Mesothelial cell of epicardium (in vitro differentiated cells): ENCODE measurements at places on chromosomes 5 and 9.

- no peak for DNase-seq
These were observed 121.4 kb upstream of the TMEM161B start for GRCh38 chr5:88390096-88390441.

- no peak for DNase-seq
These were observed 10.9 kb upstream of the RNF145 start for GRCh38 chr5:159220206-159220605.

- DNase-seq: no peak
These were observed 16.8 kb upstream of the PHYKPL start for GRCh38 chr5:178249191-178249989.

GRCh38 chr9:76893395-76893932, 12.4 kb downstream of the PRUNE2 start:
- no peak for DNase-seq

DNA sequence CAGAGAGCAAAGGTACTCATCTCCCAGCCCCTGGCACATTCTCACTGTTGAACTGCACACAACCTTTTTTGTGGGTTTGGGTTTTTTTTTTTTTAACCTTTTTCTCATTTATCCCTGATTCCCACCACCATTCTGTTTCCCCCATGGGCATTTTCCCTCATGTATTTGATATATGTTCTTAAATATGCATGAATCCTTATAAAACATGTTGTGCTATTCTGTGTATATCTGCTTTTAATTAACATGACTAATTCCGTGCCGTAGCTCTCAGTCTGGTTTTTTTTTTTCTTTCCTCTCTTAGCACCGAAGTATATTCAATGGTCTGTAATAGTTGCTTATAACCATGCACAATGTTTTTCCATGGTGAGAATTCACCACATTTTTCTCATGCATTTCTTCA, 204.5 kb downstream of the RGS3 start:
- DNase-seq: no peak

DNA sequence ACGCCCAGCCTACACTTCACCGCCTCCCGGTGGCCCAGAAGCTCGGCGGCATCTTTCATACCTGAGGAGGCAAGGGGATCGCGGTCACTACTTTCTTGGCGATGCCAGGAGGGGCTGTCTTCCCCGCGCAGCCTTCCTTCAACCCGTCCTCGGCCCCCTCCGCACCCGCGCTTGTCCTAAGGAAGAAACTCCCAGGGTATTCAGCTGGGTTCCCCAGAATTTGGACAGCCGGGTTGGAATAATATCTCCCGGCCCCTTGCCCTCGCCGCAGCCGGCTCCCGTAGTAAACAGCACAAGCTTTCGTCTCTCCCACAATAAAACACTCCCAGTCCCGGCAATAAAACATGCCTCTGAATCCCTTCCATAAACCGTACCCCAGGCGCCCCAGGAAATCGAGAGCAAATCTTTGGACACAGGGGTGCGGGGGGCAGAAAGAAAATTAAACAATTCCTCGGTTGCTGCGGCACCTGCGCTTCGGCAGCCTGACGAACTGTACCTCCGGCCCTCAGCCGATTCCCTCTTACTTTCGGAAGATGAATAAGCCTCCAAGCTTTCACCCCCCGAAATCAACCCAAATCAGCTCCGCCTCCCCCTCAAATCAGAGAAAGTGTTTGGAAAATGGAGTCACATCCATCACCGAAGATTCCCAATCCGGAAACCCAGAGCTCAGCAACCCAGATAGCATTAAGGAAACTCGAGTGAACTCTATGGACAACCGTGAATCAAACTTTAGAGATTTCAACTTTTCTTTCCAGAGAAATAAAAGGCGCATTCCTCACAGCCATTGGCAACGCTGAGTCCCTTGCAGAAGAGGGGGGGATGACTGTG, 1.1 kb downstream of the OTP start:
- DNase-seq: no peak

GRCh38 chr5:76408104-76408654, 5.1 kb downstream of the IQGAP2 start:
- no peak for DNase-seq

DNA sequence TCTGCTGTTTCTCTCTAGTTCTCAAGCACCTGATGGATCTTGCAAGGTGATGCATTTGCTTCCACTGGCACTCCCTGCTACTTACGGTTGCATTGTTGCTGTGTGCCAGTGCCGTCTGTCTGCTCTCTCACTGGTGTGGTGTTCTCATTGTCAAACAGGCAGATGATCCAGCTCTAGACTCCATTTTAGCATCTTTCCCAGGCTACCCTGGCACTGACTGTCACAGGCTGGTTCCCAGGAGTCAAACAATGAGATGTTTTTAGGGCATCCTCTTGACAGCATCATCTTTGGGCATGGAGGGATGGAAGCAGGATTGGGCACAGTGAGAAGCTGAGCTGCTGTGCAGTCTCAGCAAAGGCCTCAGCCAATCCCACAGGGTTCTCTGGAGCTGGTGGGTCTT, 12.9 kb downstream of the MTRR start:
- DNase-seq: no peak

DNA sequence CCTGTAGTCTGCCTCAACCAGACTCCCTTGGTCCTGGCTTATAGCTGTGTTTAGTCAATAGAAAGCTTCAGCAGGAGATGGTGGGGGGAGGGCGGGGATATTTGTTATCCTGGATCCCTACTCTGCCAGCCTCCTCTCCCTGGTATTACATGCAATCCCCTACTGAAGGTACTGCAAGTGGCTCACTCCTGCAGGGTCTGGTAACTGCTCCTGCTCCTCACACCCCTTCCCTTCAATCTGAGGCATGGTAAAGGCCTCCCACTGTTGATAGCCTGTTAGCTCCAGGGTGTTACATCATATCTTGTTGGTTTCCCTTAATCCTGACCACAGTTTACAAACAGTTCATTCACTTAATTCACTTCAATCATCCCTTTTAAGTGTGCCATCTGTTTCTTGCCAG, 137.5 kb downstream of the AP3B1 start:
- DNase-seq: no peak

DNA sequence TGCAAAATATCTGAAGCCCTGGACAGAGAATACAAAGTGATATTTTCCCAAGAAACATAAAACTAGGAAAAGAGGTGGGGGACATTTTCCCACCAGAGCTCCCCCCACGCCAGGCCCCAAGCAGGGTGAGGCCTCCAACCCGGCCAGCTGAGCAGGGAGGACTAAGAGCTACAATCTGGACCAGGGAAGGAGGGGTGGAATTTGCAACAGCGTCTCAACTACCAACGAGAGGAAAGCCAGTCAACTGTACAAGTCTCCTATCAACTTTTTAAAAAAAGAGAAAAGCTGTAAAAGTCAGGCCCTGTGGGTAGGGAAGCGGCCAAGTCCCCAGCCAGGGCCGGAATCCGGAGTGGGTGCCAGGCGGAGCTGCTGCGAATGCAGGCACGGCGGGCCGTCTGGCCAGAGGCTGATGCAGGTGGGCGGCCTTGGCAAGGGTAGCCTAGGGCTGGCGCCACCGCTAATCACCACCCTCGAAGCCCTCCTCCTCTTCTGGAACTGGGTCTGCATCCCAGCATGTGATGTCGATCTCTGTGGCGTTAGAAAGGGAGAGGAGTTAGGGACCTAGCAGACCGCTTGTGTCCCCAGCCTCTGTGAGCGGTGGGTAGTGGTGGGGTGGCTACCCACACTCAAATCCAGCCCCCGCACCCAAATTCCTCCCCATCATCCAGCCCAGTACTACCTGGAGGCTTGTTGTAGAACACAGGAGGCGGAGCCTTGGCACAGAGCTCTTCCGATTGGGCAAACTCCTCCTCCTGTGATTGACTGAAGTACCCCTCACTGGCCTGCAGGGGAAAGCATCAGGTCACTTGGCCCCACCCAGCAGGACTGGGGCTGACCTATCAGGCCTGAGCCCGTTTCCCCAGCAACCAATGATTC, 10.6 kb downstream of the PRR7 start:
- DNase-seq: peak; percentile 68

DNA sequence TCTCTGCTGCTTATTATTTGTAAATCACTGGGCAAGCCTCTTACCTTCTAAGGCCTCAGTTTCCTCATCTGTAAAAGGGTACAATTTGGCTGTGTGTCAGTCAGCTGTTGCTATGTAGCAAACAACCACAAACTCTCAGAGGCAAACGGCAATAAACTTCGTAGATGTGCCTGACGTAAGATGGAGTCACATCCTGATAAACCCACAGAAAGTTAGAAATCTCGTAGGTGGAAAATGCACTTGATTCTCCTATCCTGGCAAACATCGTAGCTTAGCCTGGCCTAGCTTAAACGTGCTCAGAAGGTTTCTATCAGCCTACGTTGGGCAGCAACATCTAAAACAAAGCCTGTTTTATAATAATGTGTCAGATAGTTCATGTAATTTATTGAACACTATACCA, 35.0 kb upstream of the UNC5A start:
- DNase-seq: no peak

DNA sequence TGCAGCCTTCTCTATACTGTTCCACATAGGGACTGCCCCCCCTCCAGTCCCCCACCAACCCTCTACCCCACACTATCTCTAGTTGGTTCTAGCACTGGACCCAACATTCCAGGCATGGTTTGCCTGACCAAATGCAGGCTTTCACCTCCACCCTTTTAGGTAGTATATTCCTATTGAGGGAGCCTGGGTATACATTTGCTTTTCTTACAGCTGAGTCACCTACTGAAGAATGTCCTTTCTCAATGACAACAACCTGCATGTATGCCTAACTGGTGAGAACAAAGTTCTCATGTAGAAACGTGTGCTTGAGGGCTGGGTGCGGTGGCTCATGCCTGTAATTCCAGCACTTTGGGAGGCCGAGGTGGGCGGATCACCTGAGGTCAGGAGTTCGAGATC, 8.2 kb downstream of the TNIP1 start:
- DNase-seq: no peak

DNA sequence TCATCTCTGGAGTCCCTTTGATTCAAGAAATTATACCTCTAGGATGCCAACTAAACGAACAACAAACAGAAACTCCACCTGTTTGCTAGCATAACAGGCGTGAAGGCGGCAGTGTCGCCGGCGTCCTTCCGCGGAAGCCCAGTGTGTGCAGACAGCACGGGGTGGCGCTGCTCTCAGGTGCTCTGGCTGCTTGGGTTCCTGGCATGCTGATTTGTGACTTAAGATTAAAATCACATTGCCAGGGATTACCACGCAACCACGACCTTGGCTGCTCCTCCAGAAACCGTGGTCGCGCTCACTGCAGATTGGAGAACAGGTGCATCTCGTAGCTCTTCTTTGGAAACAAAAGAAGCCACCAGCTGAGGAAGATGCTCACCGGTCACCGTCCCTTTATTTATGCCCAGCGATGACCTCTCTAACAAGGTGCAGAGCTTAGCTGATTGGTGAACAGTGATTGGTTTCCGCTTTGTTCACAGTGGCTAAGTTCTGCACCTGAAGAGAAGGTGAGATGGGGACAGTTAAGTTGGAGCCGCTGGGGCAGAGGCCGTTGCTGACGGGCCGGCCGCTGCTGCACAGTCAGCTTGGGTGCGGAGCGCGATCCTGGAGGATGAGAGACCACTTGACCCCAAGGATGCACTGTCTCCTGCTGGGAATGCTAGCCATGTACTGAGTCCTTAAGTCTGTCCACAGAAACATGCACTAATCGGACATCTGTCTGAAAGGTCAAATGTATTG, 232.3 kb downstream of the FANCC start:
- peak; percentile 1 for DNase-seq

DNA sequence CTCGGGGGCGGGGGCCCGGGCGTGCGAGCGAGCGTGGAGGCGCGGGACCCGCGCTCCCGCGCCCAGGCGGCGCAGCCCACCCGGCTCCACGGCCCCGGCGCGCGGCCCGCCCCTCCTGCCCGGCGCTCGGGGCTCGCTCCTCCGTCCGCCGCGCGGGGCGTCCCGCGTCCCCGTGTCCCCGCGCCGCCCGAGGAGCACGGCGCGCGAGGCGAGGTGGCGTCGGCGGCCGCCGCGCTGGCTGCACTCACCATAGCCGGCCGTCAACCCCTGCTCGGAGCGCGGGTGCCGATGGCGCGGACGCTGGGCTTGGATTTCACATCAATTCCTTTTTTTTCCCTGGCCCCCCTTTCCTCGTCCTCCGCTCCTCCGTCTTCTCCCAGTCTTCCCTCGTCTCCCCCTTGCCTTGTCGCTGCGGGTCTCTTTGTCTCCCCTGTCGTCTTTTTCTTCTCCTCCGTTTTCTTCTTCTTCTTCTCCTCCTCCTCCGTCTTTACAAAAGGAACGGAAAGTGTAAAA, 494 bp downstream of the PTCH1 start:
- no peak for DNase-seq

DNA sequence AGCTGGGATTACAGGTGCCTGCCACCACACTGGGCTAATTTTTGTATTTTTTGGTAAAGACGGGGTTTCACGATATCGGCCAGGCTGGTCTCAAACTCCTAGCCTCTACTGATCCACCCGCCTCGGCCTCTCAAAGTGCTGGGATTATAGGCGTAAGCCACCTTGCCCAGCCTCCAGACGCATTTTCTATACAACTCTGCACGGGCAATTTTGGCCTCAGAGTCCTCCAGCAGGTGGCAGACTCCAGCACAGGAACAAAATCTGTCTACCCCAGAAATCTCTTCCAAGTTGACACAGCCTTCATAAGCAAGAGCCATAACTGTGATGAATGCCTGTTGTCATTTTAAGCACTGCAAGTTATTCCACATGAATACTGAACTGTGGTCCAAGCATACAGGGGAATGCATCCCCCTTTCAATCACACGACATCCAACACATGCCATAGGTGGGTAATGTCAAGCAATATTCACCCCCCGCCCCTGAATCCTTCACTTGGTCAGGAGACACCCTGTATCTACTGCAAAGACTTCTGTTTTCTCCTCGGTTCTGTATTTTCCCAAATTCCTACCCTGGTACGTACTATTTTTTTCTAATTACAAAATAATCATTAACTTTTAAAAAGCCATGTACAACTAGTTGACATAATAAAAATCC, 50.8 kb downstream of the ALDH7A1 start:
- no peak for DNase-seq

DNA sequence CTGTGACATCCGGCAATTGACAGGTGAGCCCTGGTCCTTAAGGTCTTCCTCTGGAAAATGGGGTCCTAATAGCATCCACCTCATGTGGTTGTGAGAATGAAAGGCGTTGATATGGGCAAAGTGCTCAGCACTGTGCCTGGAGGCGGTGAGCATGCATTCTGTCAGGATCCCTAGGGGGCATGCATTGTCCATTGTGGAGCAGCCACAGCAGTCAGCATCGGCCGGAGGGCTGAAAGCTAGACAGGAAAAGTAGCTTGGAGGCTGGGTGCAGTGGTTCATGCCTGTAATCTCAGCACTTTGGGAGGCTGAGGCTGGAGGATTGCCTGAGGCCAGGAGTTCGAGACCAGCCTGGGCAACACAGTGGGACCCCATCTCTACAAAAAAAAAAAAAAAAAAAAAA, 122.2 kb downstream of the LHX2 start:
- no peak for DNase-seq

GRCh38 chr9:6757132-6757455, 679 bp upstream of the KDM4C start:
- DNase-seq: no peak

DNA sequence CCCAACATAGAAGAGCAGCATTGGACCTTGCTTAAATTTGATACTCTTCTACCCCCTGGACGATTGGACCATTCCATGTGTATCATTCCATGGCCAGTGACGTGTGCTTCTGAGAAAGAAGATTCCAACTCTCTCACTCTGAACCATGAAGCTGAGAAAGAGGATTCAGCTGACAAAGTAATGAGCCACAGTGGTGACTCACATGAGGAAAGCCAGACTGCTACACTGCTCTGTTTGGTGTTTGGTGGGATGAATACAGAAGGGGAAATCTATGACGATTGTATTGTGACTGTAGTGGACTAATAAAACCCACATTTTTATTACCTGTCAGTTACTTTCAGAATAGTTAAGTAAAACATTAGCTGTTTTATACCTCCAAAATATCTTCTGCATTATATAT, 7.5 kb downstream of the HSPA5 start:
- DNase-seq: no peak
